ENCODE measurements at places on chromosomes 7 and 10. TPM values are rescaled to one million over a fixed set of nuclear protein-coding genes. Genes with fewer than 3 reads are reported as not detected.

DNA sequence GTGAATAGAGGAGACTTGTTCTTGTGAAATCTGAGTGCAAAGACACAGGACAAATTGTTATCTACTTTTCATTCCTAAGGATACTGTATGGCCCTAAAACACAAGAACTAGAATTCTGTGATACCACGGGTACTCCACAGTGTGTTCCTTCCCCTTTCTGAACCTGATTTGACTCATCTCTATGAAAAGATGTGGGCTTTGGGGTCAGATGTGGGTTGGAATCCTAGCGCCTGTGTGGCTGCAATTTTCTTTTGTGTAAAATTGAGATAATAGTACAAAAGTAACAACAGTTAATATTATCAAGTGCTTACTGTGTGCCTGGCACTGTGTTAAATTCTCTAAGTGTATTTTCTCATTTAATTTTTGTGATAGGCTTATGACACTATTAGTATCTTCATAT lies 8.1 kb downstream of the SRGN start:
- no peak for DNase-seq
- peak overlapping the region; percentile 96 for H3K27ac ChIP-seq
- no peaks in the 10 kb centered on the region for H3K27me3 ChIP-seq
- no peak overlapping the region for H3K4me3 ChIP-seq

GRCh38 chr10:23158370-23158769 lies 33.7 kb upstream of the PTF1A start:
- no peaks in the 10 kb centered on the region for H3K36me3 ChIP-seq
- peaks cover 8% of the 10 kb centered on the region for H3K4me1 ChIP-seq
- H3K4me3 ChIP-seq: no peak overlapping the region
- no peaks in the 10 kb centered on the region for H3K27me3 ChIP-seq

DNA sequence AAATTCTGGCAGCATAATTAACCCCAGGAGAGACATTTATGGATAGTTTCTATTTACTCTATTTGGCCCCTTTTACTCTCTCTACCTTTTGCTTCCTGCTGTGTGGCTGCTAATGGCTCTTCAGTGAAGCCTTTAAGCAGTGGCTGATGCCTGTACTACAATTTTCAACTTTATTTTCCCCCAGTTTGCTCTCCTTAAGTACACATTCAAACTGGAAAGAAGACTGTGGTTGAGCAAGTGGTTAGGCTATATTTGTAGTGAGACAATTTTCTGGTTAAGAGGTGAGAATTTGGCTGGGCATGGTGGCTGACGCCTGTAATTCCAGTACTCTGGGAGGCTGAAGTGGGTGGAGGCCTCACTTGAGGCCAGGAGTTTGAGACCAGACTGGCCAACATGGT lies 8.5 kb upstream of the RSBN1L start:
- H3K27me3 ChIP-seq: no peaks in the 10 kb centered on the region
- no peak for DNase-seq
- H3K36me3 ChIP-seq: peaks cover 26% of the 10 kb centered on the region

The ZPBP gene
- total RNA-seq: not detected

- no peaks in the 10 kb centered on the region for H3K27me3 ChIP-seq
- H3K27ac ChIP-seq: no peak overlapping the region
- H3K4me3 ChIP-seq: no peak overlapping the region
- DNase-seq: peak; percentile 85
These were observed 142.4 kb downstream of the SH3PXD2A start for GRCh38 chr10:103712898-103713498.

DNA sequence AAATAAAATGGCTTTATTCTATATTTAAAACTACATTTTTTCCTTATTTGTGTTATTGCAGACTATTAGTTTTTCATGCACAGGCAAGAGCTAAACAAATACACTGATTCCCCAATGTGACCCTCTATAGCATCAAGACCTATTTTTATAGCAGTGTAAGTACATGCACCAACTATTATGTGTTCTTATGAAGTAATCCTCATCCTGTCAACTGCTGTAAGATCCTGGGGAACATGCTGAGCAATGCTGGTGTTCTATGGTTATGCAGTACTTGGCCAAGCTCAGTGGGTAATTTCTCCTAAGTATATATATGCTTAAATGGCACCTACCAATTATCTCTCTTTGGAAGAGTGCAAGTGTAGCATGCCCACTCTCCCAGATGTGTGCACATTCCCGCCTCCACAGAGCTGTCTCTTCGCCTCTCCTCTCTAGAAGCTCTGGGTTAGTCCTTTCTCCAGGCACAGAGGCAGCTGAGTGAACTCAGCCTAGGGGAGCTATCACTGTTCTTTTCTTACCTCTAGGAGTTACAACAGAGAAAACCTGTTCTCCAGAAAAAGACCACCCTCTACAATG lies 428.8 kb downstream of the KCNMA1 start:
- H3K36me3 ChIP-seq: no peaks in the 10 kb centered on the region
- no peaks in the 10 kb centered on the region for H3K4me1 ChIP-seq
- H3K4me3 ChIP-seq: no peak overlapping the region

DNA sequence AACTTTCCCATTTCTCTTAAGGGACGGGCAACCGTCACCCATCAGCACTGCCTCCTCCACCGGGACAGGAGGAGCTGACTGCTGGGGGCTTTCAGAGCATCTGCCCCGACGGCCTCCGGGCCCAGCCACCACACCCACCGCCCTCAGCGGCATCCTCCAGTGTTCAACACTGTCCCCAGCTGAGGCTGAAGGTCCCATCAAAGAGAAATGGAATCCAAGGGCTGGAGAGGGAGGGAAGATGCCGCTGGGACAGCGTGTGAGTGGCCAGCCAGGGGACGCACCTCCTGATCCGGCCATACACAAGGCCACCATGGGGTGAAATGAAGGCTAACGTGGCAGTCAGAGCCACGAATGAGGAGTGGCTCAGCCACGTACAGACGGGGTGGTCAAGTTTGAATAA lies 153.6 kb upstream of the PPP2R2D start:
- H3K36me3 ChIP-seq: no peaks in the 10 kb centered on the region
- peaks cover 5% of the 10 kb centered on the region for H3K27me3 ChIP-seq
- peaks cover 4% of the 10 kb centered on the region for H3K4me1 ChIP-seq
- H3K4me3 ChIP-seq: no peak overlapping the region

DNA sequence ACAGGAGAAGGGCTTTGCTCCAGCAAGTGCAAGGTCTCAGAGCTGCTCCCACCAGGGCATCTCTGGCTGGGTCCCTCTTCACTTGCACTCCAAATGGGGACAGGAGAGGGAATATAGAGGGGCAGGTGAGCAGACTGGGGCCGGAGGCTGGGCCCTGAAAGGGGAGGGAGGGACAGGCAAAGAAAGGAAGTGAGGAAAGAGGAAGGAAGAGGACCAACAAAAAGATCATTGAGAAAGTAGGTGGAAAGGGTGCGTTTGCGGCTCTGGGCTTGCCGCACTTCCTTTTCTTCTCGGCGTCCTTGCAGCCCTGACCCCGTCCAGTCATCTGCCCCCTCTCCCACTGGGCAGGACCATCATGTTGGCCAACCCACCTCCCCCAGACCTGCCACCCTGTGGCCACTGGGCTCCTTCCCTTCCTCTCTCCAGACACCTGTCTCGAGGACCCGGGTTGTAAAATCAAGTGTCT lies 14.0 kb downstream of the ITPRIP start:
- peak overlapping the region; percentile 100 for H3K27ac ChIP-seq
- H3K4me1 ChIP-seq: peaks cover 92% of the 10 kb centered on the region
- no peaks in the 10 kb centered on the region for H3K27me3 ChIP-seq
- H3K36me3 ChIP-seq: no peaks in the 10 kb centered on the region
- peak; percentile 91 for DNase-seq

DNA sequence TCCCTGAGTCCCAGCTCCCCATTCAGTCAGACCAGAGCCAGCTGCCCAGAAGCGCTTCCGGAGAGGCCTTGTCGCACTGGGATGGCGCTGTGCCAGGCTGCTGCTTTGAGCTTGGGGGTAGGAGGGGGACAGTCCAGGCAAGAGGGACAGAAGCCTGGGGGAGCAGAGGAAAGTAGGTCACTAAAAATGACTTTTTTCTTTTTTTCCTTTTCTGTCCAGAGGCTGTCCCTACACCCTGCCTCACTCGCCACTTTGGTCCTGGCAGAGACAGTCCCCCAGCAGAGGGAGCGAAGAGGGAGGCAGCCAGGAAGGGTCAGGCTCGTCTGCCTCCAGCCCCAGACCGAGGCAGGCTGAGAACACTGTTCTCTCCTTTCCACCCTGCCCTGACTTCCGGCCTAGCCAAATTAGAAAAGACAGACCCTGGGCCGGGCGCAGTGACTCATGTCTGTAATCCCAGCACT lies 15.8 kb upstream of the TRIM8 start:
- peak; percentile 79 for DNase-seq
- peaks cover 8% of the 10 kb centered on the region for H3K36me3 ChIP-seq
- H3K4me3 ChIP-seq: no peak overlapping the region
- H3K4me1 ChIP-seq: peaks cover 34% of the 10 kb centered on the region
- H3K27me3 ChIP-seq: no peaks in the 10 kb centered on the region

The LRRC17 gene
- total RNA-seq: 0.54 TPM

- H3K27ac ChIP-seq: no peak overlapping the region
- peaks cover 91% of the 10 kb centered on the region for H3K4me1 ChIP-seq
- no peak for DNase-seq
- H3K27me3 ChIP-seq: no peaks in the 10 kb centered on the region
- no peak overlapping the region for H3K4me3 ChIP-seq
These were observed 10.9 kb downstream of the SPOCK2 start for GRCh38 chr10:72077275-72077990.

DNA sequence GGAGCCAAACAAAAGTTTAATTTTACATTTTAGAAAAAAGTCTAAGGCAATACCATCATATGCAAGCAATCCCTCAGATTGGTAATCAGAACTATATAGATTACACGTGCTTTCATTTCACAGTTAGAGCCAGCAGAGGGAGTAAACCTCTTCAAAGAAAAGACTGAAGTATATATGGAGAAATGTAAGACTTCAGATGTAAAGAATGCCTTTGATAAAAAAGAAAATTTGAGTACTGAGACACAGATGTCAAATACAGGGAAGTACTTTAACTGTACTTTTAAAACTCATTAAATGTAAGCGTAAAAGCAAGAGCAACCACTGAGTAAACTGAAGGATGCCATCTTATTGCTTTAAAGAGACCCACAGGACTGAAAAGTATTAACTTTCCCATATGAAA lies 101.4 kb upstream of the FAM133B start:
- no peak overlapping the region for H3K4me3 ChIP-seq
- no peak overlapping the region for H3K27ac ChIP-seq
- H3K27me3 ChIP-seq: no peaks in the 10 kb centered on the region
- peaks cover 8% of the 10 kb centered on the region for H3K4me1 ChIP-seq
- DNase-seq: no peak
- H3K36me3 ChIP-seq: no peaks in the 10 kb centered on the region

The SFTPA1 gene
- not detected for total RNA-seq

GRCh38 chr10:63132651-63133055 lies 475 bp upstream of the NRBF2 start:
- DNase-seq: no peak
- H3K36me3 ChIP-seq: no peaks in the 10 kb centered on the region
- peaks cover 37% of the 10 kb centered on the region for H3K4me1 ChIP-seq
- H3K27me3 ChIP-seq: no peaks in the 10 kb centered on the region
- peak overlapping the region; percentile 100 for H3K27ac ChIP-seq

- H3K27me3 ChIP-seq: no peaks in the 10 kb centered on the region
- H3K4me1 ChIP-seq: no peaks in the 10 kb centered on the region
- H3K36me3 ChIP-seq: no peaks in the 10 kb centered on the region
These were observed 454.5 kb upstream of the SEMA3D start for GRCh38 chr7:85641331-85641730.

The ASAH2 gene
- total RNA-seq: 1.2 TPM

All from spleen (tissue), 13 donors.